ENCODE measurements at places on chromosomes 4 and X.

DNA sequence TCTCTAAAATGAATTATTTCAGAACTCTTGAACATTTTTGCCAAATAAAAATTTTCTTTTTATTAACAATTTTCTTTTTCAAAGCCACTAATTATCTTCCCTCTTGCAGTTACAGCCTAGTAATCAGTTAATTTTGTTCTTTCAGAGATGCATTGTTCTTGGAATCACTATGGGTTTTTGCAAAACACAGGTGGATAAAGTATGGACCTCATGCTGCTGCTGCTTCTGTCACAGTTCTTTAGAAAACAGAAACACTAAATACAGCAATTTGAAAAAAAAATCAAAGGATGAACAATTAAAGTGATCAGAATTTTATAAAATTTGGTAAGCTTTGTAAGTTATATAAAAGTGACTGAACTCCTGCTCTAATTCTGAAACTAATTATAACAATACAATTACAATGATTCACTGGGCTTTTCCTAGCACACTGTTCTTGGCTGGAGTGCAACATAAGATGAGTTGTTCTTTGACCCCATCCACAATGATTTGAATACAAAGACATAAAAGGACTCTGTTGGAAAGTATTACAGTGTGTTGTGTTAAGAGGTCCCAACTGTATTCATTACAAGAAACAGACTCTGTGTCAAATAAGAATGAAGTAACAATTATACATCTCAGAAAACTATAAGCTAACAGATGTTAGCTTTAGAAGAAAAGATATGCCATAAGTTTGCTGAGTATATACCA is 59.4 kb upstream of the GK2 start:
- DNase-seq, result no peak

- no peak for DNase-seq
Observed at GRCh38 chr4:23504083-23504482, 385.8 kb downstream of the PPARGC1A start.

DNA sequence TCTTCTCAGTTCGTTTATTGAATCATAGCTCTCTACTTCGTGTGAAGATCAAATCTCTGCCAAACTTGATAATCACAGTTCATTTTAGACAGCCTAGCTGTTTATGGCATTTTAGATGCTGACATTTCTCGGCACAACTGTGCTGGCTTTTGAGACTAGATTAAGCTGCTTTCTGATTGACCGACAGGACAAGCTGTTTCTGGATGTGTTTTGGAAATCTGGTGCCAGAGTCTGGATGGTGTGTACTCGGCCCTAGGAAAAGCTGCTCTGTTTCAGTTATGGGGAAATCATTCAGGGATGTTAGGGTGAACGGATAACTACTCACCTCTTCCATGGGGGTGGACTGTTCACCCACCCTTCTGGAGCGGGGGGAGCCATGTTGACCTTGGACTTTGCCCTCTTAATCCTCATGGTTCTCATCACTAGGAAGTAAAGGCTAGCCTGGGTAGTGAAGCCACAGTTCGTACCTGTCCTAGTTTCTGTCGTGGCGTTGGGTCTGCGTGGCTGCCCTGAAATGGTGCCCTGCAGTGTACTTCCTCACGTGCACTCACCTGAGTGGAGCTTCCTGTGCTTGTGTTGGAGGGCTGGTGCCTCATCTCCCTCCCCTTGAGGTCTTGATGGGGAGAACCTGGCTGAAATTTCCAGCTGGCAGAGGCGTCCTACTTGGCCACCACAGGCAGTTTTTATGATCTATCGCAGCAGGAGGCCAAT is 13.7 kb upstream of the WDR1 start:
- DNase-seq, result no peak

- DNase-seq, result no peak
Observed at GRCh38 chrX:85065512-85066198, 62.0 kb downstream of the APOOL start.

GRCh38 chr4:124641715-124642381 is 70.7 kb downstream of the ANKRD50 start:
- DNase-seq, result no peak

DNA sequence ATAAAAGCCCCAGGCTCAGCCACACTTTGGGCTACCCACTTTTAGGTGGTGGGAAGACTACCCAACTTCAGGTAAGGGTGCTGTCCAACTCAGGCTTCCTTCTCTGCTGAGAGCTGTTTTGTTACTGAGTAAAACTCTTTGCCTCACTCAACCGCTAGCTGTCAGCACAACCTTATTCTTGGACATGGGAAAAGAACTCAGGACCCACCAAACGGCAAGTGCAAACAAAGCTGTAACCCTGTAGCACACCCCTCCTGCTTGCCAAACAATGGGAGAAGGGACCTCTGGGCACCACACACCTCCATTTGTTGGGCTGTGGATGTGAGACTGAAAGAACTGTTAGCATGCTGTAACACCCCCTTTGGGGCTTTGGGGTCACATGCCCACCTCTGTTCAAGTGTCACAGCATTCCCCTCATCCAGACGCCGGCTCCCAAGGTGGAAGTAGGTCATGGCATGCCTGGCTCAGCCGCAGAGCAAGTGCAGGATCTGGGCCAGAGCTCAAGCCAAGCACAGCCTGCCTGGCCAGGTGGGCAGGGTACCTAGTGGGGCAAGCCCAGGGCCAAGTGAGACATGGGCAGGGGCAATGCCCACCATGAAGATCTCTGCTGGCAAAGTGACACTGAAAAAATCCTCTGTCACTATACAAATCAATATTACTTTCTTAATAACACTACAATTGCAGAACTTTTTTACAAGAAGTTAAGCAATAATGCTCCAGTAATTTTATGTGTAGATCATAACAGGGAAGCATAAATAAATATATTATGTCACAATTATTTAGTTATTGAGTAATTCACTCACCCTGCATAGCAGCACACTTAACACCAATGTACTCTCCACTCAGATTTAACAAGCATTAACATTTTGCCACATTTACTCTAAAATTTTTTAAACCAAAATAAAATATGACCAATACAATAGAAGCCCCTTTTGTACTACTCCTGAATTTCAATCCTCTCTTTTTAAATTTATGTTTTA is 107.2 kb downstream of the TBCK start:
- DNase-seq, result no peak

GRCh38 chr4:186201535-186202230 is 10.3 kb downstream of the CYP4V2 start:
- DNase-seq, result peak; percentile 1

DNA sequence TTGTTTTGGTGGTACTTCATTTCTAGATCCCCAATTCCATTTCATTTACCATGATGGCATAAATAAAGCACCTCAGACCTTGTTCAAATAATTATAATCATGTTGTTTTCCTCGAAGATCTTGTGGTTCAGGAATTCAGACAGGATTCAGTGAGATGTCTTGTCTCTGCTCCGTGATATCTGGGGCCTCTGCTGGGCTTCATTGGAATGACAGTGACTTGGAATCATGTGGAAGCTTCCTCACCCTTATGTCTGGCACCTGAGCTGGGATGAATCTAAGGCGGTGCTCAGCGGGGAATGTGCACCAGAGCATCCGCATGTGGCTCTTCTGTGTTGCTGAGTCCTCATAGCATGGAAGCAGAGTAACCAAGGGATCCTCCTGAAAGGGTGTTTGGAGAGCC is 132.2 kb downstream of the VEGFC start:
- no peak for DNase-seq

GRCh38 chrX:132171478-132171877 is 43.7 kb upstream of the FRMD7 start:
- DNase-seq, result no peak

- no peak for DNase-seq
Observed at GRCh38 chrX:123994730-123995129, 33.2 kb downstream of the STAG2 start.

DNA sequence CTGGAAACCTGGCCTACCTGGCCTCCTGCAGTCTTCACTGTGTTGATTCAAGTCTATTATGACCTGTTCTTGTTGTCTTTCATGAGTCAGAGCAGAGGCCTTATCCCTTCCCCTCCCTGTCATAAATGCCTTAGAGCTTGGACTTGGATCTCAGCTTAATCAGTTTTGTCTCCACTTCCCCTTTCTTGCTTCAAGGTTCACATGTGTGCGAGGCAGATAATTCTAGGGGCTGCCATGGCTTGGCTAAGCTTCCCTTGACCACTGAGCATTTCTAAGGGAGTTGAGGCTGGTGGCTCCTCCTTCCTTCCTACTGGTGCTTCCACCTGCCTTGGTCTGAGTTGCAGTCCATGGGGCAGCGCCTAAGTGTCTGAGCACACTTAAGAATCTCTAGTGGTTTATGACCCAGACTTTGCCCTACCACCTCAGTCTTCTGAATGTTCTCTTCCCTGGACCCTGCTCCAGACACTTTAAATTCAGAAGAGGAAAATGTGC is 1.7 kb upstream of the HEPH start:
- DNase-seq, result no peak

DNA sequence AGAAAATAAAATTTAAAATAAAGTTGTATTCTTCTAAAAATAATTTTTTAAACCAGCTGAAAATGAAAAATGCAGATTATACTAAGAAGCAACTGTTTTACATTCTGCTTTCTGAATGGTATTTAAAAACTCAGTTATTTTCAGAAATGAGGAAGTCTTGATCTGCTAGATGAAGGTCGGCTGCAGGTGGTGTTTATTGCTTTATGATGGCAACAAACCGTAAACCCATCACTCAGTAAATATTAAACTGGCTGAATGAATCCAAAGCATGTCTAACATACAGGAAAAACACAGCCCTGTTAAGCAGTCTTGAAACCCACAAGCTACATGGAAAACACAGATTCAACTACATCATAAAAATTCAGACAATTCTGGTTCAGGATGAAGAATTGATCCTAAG is 29.3 kb downstream of the DYNLT3 start:
- DNase-seq, result peak; percentile 37

DNA sequence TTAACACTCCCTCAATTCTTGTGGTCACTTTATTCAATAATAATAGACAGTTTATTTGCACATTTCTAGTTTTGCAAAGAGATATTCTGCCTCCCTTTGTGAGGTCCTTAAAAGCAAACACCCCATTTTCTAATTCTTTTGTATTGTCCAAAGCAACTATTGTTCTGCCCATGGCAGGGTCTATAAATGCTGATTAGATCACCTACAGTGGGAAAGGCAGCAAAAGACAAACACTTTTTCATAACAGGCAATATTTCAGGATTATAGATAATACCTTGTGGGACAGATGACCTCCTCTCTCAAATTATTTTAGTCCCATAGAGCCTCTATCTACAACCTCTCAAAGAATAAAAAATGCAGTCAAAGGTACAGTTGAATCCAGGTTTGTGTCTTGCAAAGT is 28.6 kb downstream of the COMMD8 start:
- DNase-seq, result no peak

GRCh38 chrX:148784137-148784536 is 283.7 kb downstream of the AFF2 start:
- DNase-seq, result no peak

- no peak for DNase-seq
Observed at GRCh38 chr4:82425478-82425877, 4.8 kb downstream of the HNRNPDL start.

DNA sequence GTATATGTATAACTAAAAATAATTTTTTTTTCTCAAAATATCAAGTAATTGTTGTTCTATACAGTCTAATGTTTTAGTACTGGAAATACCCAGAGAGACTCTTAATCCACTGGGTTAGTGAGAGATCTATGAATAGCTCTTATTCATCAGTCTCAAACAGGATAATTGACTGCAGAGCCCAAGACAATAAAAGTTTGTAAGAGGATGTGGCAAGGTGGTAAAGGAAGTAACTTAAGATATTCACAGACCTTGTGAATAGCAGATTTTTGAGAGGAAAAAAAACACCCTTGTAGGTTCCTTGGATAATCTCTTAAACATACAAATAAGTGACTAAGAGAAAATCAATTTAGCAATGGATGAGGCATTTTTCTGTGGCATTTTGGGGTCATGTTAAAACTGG is 210.9 kb upstream of the FAM241A start:
- DNase-seq, result no peak

DNA sequence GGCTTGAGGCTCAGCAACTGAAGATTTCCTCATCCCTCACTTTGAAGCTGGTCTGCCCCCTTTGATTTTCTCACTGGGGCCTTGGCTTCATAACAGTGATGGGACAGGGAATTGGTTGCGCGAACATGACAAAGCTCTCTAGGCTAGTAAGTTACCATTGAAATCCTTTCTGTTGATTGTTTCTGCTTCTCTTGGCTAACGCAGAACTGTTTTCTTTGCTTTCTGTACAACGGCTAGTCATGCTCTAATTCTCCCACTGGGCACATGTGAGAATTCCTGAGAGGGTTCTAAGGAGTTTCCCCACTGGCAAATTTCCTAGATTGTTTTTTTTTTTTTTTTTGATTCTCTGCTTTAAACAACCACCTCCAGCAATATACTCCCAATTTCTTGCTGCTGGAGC is 738.6 kb downstream of the PCDH7 start:
- DNase-seq, result no peak

DNA sequence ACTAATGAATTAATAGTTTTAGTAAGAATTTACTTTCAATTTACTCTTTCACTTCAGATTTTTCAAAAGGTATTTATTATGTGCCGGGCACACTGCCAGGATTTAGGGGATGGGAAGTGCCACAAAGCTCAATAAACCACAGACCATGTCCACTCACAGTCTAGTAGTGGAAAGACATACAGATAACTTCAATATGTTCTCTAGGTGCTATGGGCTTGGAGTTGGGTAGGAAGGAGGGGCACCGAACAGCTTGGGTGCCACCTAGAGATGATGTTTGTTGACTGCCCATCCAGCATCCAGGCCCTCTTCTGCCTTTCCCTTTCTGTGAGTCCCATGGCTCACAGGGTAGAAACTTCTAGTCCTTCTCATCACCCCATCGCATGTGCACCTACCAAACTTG is 17.8 kb downstream of the MFAP3L start:
- no peak for DNase-seq

DNA sequence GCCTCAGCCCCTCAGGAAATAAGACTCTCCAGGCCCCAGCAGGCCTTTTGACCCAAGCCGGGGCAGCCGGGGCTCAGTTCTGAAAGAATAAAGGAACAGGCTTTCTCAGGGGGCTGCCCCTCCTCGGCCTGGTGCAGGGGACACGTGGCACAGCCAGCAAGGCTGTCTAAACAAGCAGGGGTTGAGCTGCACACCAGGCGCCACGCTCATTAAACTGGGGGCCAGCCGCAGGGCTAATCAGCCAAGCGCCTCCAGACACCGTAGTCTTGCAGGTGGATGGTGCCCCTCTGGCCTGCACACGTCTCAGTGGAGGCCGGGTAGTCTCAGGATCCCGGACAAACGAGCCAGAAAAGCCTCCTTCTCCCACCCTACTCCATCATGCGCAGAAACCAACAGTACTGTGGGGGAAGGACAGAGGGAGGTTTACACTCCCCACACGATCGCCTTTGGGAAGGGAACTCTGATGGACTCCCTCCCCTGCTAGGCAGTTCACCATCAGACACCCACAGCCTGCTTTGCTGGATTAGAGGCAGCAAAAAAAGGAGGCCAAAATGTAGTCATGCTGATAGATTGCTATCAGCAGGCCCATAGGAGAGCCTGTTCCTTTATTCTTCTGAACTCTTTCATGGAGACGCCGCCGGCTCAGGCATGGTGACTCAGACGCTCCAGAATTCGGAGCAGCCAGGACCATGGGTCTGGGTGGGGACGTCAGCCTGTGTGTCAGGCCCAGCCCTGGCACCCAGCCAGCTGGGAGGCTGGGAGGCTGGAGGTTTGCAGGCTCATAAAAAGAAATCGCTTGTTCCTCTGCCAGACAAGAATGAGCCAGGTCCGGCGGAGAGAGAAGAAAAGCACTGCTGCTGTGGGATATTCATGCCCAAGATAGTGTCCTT is 342.4 kb downstream of the BCOR start:
- no peak for DNase-seq

- no peak for DNase-seq
Observed at GRCh38 chrX:14064626-14065432, 35.1 kb upstream of the GEMIN8 start.
